ENCODE measurements at places on chromosomes 7 and 10. TPM values are rescaled to one million over a fixed set of nuclear protein-coding genes. Genes with fewer than 3 reads are reported as not detected.

CRHR2 gene
- total RNA-seq, result not detected

DNA sequence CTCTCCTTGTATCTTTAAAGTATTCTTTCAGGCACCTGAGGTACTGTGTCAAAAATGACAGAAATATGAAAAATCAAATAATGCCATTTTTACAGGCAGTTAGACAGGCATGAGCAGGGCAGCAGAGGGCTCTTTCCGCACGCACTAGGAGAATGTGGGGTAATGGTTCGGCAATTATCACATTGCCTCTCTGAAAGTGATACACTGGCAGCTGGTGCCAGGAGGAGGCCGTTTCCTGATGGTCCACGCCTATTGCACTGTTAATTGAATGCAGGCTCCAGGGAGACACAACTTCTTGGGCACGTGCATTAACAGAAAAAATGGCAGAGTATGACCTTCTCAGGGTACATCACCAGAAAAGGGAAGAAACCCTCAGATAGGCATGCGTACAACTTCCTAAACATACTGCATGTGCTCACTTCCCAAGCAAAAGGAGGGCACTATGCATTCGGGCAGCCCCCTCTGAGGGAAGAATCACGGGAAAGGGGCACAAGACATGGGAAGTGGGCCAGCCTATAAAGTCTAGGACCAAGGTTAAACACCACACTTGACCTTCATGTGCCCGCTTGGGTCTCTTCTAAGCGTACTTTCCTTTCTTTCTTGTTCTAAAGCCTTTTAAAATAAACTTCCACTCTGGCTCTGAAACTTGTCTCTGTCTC is 161.7 kb downstream of the TNS3 start:
- DNase-seq, result no peak

SIRT1 gene
- 5.4 TPM for total RNA-seq

DNA sequence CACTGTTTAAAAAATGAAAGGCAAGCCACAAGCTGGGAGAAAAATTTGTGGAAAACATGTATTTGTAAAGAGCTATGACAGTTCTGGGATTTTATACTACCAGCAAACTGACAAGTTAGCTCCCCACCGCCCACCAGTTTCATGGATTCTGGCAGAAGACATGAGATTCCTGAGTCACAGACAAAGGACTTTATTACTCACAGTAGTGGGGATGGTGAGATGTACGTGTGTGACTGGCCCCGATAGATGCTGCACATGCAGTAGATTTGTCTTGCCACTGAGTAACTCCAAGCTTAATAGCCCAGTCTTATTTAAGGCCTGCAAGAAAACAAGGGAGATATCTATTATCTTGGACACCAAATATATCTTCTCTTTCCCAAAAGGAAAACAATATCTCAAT is 281.7 kb downstream of the AHR start:
- no peak for DNase-seq

GPR15LG gene
- not detected for total RNA-seq

- DNase-seq, result no peak
Measured at GRCh38 chr7:83015916-83016315, 146.8 kb downstream of the PCLO start.

DNA sequence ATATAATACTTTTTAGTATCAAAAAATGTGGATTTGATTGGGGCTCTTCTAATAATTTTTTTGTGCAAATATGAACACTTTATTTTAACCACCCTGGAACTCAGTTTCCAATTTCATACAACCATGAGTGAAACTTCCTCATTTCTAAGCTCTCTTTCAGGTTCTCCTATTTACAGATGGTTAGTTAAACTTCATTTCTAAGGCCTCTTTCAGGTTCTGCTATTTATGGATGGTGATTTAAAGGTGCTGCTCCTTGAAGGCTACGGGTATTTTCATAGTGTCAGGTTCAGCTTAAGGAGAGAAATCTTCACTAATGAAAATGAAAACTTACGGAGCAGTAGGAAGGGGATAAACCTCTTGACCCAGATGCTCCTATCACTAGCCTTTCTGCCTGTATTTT is 568.3 kb downstream of the KIF20B start:
- DNase-seq, result no peak

DNA sequence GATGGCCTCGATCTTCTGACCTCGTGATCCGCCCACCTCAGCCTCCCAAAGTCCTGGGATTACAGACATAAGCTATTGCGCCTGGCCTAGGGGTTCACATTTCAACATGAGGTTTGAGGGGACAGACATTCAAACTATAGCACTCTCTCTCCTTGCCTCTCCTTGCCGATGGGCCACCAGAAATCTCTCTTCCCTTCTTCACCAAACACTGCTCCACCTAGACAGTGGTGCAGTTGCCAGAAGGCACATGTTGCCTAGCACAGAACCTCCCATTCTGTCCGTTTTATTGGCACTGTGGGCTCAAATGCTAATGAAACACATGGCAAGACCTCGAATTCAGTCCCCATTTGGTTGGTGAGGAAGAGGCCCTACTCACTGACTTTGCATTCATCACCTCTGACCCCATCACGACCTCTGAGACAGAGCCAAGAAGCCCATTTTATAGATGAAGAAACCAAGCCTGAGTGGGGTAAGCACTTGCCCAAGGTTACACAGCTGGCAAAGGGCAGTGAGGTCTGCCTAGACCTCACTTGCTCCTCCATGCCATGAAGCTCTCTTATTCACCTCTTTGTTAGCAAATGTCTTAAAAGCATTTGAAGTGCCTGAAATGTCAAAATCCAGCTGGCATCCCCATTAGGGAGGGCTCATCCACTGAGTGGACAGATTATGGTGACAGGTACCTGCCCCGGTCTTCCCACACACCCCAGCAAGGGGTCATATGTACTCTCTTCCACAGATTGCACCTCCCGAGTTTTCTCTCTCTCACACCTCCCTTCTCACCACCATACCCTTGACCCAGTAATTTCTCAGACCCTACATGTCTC is 34.0 kb downstream of the GPRIN2 start:
- DNase-seq, result no peak

Measured in HT-29 (cell line).